RPMI7951 (cell line): ENCODE measurements at places on chromosomes 7 and 10. TPM values are rescaled to one million over a fixed set of nuclear protein-coding genes. Genes with fewer than 3 reads are reported as not detected.

GRCh38 chr10:132904814-132905649 lies 37.3 kb downstream of the CFAP46 start:
- no peak for DNase-seq

GRCh38 chr7:150927157-150927955 lies 50.8 kb downstream of the KCNH2 start:
- DNase-seq: no peak

Gene NEUROD6
- not detected in 2 replicates for total RNA-seq

Gene FOXK1
- total RNA-seq: 8.8 and 12.3 TPM in 2 replicates
